NCI-H2171 treated with DMSO at 0.1 percent for 48 hours (cell line): ENCODE measurements at places on chromosomes 16 and 17.

GRCh38 chr16:31080756-31081419 lies 6.7 kb downstream of the ZNF646 start:
- DNase-seq: no peak

- DNase-seq: no peak
These were observed 52.5 kb downstream of the TBX4 start for GRCh38 chr17:61504697-61505096.

GRCh38 chr17:27818401-27819105 lies 18.2 kb upstream of the NOS2 start:
- no peak for DNase-seq

DNA sequence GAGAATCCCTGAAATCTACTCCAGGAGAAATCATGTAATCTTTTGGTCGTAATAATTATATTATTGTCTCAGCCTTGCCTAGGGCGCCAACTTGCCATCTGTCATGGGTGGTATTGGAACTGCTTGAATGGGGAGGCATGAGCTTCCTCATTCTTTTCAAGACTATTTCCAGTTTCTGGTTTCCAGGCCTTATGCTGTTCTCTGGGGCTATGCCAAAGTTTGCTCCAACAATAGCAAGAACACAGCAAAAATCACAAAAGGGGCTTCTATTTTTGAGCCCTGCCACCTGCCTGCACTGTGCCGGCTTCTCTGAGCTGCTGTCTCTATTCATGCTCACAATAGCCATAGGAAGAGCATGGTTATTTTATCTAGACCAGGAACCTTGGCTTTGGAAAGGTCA lies 111.7 kb downstream of the SPECC1 start:
- DNase-seq: peak; percentile 97

GRCh38 chr17:50149091-50149416 lies 1.4 kb downstream of the PPP1R9B start:
- no peak for DNase-seq

GRCh38 chr16:82682767-82683166 lies 56.0 kb downstream of the CDH13 start:
- DNase-seq: no peak

DNA sequence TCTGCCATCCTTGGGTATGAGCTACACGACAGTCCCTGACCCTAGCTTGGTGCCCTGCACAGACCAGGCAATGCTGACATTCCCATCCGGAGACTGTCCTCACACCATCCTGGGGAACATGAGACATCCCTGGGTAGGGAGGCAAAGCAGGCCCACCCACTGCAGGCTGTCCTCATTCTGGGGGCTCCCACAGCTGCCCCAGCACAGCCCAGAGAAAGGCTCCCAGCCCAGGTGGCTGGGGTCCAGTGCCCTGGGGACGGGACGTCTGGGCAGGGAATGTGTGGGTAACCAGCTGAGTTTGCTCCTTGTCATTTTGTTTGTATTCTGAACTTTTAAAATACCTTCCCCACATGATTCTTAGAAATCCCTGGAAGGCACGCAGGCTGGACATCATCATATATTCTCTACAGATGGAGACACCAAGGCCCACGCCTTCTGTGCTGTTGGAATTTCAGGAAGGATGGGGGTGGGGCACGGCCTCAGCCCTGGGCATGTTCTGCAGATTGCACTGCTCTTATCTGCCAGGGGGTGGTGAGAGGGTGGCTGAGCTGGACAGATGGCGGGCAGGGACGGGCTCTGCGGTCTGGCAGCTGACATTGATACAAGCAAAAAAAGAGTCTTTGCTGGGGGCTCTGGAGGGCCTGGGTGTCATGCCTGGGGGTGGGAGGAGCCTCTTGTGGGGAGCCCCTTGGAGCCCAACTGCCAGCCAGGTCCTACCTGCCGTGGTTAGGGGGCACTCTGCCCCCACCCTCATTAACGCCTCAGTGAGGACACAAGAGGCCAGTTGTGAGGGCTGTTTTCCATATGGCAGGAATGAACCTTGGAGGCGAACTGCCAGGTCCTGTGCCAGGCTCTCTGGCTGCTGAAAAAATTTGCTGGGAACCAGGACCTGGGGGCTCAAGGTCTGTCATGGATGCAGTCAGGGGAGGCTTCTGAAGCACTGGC lies 28.4 kb downstream of the LRRC75A start:
- peak; percentile 92 for DNase-seq

DNA sequence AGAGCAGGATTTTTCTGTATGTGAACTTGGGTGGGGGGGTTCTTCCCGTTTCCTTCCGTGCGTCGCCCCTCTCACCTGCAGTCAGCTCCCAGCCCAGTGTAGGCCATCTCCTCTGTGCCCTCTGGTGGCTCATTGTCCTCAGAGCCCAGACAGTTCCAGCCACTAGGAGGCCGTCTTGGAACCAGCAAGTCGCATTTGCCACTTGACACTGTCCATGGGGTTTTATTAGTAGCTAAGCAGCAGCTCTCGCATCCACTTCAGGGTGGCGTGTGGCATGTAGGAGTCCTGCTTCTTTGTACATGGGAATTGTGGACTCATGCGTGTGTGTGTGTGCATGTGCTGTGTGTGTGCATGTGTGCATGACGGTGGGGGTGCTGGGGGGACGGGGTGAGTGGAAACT lies 74.0 kb downstream of the SEC14L1 start:
- no peak for DNase-seq

GRCh38 chr16:66399930-66400329 lies 27.2 kb upstream of the BEAN1 start:
- DNase-seq: peak; percentile 77

- DNase-seq: no peak
These were observed 25.5 kb downstream of the GP2 start for GRCh38 chr16:20301840-20302239.

DNA sequence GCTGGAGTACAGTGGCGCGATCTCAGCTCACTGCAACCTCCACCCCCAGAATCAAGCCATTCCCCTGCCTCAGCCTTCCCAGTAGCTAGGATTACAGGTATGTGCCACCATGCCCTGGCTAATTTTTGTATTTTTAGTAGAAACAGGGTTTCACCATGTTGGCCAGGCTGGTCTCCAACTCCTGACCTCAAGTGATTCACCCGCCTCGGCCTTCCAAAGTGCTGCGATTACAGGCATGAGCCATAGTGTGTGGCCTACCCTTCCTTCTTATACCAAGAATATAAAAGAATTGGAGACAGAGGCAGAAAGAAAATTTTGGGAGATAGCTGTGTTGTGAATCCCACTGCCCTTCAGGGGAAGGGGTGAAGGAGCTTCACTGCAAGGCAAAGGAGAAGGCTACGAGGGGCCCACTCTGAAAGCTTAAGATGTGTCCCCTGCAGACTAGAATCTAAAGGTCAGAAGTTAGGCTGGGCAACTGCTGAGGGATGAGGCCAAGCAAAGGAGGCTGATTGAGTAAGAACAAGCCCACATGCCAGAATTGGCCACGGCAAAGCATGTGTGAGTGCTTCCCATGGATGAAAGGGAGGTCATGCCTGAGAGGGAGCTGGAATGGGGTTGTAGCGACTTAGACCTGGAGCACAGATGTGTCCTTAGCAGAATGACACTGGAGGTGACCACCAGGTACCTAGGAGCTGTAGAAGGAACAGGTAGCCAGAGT lies 8.4 kb upstream of the CRYBA1 start:
- DNase-seq: no peak

GRCh38 chr16:64390102-64390501 lies 731.8 kb downstream of the CDH11 start:
- no peak for DNase-seq

DNA sequence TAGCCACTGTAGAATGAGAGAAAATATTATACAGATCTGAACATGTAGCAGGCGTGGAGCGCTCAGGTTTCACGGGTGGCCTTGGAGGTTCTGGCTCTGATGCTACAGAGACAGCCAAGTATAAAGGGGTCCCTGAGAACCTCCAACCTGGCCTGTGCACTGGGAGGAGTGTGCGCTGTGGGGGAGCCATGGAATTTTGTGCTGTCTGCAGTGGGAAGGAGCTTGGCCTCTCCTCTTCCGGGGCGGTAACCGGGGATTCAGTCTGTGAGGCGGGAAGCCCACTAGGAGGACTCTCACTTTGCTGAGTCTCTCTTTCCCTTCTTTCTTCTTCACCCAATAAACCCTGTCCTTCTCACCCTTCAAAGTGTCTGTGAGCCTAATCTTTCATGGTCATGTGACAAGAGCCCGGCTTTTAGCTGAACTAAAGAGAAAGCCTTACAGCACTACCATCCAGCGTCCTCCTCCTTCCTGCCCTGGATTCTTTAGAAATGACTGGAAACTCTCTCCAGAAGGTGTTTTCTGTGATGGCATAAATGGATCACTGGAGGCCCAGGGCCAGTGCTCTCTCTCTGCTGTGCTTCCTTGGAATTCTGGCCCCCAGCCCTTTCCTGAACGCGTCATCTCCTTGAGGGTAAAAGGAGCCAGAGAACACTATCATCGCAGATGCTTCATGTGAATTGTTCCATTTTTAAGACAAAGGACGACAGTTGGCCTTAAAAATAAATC lies 232.1 kb upstream of the CACNG5 start:
- DNase-seq: no peak

GRCh38 chr17:9217151-9218056 lies 196.1 kb downstream of the NTN1 start:
- no peak for DNase-seq

DNA sequence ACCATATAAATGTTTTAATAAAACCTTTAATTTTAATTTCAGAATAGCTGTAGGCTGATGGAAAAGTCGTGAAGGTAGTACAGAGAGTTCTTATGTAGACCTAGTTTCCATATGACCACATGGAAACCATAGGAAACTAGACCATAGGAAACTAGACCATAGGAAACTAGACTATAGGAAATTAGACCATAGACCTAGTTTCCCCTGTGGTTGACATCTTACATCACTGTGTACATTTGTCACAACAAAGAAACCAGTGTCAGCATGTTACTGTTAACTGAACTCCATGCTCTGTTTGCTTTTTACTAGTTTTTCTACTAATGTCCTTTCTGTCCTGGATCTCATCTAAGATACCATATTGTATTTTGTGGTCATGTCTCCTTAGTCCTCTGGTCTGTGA lies 14.6 kb downstream of the NUDT7 start:
- no peak for DNase-seq

GRCh38 chr17:3505008-3505407 lies 29.2 kb downstream of the ASPA start:
- no peak for DNase-seq

DNA sequence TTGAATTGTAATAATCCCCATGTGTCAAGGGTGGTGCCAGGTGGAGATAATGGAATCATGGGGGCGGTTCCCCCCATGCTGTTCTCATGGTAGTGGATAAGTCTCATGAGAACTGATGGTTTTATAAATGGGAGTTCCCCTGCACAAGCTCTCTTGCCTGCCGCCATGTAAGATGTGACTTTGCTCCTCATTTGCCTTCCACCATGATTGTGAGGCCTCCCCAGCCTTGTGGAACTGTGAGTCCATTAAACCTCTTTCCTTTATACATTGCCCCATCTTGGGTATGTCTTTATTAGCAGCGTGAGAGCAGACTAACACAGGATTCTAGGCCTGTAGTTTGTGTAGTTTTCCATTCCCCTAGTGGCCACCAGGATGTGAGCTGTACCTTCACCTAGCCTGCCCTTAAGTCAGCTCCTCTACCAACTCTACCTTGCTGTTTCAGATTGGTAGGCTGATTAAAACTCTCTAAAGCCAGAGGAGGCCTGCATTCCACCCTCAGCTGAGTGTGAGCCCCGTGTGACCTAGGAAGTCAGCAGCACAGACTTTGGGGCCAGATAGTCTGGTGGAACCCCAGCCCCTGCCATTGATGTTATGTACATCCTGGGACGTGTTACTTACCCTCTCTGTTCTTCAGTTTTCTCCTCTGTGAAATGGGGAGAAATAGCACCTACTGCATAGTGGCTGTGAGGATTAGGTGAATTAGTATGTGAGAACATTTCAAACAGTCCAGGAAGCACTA lies 252.4 kb upstream of the CACNG5 start:
- no peak for DNase-seq

DNA sequence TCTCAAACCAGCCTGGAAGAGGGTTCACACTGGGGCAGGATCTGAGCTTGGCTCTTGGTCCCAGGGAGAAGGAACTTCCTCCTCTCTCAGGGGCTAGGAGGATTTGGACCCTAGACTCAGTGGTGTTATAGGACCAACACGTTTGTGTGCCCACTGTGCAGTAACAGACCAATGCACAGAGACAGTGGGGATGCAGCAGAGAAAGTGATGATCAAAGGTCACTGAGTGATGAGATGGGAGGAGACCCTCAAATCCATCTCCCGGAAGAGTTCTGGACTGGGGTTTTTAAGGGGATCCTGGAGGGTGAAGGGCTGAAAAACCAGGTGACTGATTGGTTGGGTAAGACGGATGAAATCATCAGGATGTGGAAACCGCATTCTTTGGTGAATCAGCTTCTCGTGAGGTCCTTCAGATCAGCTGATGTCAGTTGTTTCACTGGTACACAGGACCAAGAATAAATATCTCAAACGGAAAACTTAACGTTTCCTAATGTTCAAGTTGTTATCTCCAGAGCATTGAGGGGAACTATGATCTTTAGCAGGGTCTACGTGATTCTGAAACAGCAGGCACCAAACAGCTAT lies 3.3 kb upstream of the VAC14 start:
- DNase-seq: no peak

- no peak for DNase-seq
These were observed 49.2 kb upstream of the HS3ST2 start for GRCh38 chr16:22764662-22765327.

- DNase-seq: no peak
These were observed 52.4 kb downstream of the CA10 start for GRCh38 chr17:52106072-52106471.

GRCh38 chr17:74566132-74566753 lies 1.1 kb downstream of the CD300H start:
- DNase-seq: peak; percentile 21

DNA sequence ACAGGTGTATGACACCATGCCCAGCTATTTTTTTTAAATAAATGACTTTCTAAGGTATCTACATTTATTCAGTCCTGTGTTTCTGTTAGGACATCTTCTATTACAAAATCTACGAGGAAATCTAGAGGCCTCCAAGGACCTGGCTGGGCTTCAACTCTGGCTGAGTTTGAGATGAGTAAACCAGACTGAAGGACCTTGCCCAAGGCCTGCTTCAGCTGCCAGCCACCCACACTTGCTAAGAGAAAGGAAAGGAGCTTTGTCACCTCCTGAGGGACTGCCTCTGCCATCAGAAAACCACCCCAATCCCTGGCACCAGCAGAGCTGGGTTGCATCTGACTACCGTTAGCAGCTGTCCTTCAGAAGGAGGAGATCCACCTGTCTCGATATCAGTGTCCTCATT lies 1.3 kb upstream of the MYO1D start:
- no peak for DNase-seq
